DMS53 (cell line): ENCODE measurements at places on chromosomes 6 and 20.
A peak's percentile ranks its signal among the peaks of the same experiment; 100 is the strongest.

DNA sequence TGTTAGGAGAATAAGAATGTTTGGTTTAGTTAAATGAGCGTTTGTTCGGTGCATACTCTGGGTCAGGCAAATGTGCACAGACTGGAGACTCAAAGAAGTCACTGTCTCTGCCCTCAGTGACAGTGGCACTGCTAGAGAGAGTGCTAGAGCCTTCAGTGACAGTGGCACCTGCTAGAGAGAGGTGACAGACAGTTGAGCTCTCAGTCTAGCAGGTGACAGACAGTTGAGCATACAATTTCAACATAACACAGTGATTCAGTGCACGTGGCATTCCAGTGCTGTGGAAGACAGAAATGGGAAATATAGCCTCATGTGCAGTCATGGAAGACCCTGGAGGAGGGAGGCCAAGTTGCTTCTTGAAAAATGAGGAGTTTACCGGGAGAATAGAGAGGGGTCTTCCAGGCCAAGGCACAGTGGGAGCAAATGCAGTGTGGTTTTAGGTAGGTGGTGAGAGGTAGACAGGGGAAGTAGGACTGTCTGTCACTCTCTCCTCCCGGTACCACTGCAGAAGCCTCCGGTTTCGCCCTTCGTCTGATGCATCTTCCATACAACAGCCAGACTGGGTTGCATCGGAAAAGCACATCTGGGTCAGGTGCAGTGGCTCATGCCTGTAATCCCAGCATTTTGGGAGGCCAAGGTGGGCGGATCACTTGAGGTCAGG, 107.9 kb upstream of the CLDN20 start:
- peak; percentile 34 for DNase-seq

DNA sequence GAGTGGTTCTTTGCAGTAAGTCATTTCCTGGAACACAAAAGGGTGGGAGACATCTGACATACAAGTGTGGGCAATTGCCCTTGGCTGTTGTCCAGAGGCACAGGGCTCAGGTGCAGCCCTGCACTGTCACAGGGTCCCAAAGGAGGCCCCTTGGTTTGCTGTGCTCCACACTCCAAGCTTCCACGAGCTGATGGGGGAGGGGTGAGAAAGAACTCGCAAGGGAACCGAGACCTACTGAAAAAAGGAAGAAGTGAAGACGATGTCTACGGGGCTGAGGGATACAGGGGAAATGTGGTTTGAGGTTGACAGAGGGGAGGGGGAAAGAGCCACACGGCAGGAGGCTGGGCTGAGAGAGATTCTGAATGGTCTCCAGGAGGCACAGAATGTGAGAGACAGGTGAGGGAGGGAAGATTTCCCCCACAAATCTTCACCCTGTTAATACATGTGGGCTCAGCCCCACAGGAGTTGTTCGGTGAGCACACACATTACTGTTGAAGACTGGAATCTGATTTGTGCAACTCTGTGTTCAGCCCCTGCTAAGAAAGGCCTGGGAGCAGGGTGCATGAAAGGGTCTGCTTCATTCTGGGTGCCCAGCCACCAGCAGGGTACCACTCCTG, 123.4 kb downstream of the LY86 start:
- DNase-seq = no peak

GRCh38 chr6:139429580-139430145, 55.2 kb upstream of the CITED2 start:
- DNase-seq = no peak

- no peak for DNase-seq
Measured at GRCh38 chr20:62886709-62887058, 25.1 kb upstream of the TCFL5 start.

GRCh38 chr20:49283703-49284625, 6.1 kb upstream of the ZNFX1 start:
- peak; percentile 51 for DNase-seq

DNA sequence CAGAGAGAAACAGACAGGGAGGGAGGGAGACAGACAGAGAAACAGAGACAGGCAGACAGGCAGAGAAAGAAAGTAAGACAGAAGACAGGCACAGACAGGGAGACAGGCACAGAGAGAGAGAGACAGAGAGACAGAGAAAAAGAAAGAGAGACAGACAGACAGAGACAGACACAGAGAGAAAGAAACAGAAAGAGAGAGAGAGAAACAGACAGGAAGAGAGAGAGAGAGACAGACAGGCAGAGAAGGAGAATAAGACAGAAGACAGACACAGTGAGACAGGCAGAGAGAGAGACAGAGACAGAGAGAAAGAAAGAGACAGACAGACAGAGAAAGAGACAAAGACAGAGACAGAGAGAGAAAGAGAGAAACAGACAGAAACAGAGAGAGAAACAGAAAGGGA, 754.8 kb upstream of the DEFB115 start:
- no peak for DNase-seq
